MCF 10A (cell line): ENCODE measurements at places on chromosomes 11 and 22.

DNA sequence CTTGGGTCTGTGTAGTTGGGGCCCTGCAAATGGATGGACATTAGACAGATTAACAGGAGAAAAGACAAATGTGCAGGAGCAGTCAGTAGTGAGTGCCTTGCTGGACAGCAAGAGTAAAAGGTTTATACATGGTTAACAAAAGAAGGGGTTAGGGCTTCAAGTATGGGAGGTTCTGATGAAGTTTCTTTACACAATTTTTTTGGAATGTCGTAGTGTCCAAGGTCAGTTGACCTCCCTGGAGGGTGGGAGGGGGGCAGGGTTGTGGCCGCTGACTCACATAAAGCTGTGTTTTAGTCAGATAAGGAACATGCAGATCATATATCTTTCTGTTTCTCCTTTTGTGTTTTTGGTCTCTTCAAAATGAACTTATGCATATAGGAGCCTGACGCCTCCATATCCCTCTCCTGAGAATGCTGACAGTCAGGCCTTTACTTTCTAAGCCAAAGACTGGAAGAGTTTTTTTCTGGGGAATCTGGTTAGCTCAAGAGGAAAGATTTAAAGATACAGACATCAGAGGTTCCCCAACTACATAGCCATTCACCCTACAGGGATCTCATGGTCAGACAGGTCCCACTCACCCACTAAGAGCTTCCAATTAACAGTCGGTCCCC, 134.3 kb downstream of the NECTIN1 start:
- peak; percentile 24 for DNase-seq

DNA sequence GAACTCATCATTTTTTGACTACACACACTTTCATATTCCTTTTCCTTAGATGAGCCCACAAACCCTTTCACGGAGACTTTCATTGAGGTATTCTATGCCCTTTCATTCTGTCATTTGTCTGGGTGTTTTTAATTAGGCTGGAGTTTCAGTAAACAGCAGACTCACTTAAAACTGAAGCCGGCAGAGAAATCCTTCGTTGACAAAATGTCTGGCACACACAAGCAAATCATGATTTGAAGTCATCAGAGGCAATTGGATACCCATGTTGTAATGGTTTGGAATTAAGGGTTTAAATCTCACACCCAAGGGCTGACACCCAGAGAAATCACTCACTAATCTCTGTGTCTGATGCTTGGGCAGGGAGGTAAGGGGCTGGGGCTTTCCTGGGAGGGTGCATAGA, 127.1 kb downstream of the EHF start:
- DNase-seq: no peak

DNA sequence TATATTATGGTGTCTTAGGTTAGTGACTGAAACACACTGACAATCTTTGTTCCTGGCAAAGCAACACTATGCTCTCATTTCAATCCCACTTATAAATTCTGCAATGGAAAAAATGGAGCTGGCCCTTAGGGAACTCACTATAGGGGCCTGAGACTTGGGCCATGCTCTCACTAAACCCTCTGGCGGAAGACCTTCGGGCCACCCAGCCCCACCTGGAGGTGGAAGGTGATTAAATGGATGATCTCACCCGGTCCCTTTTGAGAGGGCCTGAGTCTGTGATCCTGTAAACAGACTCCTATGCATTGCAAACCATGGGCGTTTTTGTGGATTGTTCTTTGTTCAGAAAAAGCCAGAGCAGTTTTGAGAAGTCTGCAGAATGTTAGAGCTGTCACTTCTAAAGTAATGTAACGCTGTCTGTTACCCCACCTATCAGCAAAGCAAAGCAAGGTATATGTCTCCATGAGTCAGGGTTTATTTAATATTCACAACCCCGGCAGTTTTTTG, 17.0 kb upstream of the CDON start:
- DNase-seq: no peak

- DNase-seq: no peak
These were observed 20.3 kb downstream of the WNT11 start for GRCh38 chr11:76185931-76186401.

DNA sequence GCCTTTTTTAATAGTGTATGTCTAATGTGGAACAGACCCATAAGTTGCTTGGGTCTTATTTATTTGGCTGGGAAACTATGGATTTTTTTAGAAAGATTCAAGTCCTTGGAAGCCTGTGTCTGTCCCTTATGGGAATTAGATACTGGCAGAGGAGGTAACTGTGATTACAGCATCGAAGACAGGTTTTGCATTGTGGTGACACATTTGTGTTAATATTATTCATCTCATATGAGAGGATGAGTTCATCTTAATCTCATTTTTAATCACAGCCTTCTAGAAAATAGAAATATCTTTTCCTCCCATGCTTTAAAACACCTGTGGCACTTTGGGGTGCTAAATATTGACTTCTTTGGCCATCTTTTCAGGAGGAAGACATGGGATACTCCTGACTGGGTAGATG, 9.2 kb downstream of the TAB1 start:
- no peak for DNase-seq

DNA sequence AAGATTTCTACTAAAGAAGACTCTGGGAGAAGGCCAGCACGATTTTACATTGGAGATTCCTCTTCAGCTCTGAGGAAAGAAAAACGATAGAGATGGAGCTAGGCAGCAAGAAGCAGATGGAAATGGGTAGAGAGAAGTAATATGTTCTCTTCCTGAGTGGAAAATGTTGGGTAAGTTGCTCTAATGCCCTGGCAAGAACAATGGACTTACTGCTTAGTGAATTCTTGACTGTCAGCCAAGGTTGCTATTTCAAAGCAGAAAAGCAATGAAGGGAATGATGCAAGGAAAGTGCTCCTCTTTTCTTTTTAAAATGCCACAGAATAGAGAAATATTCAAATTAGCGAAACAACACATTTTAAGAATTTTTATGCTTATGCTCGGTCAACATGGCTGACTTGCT, 38.4 kb upstream of the CWF19L2 start:
- DNase-seq: peak; percentile 57

DNA sequence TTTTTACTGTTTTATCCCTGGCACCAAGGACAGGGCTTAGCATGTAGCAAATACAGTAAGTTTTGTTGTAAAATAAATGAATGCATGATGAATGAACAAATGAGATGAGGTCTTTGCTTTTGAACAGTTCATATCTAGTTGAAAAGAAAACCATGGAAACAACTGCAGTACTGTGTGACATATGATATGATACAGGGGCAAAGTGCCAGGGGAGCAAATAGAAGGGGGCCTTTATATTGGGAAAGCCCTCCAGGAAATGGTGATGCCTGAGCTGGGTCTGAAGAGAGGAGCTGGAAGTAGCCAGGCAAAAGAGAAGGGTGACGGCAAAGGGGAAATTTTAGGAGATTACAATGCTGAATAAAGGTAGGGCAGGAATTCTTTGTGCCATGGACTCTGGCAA, 63.8 kb upstream of the UCP3 start:
- no peak for DNase-seq

DNA sequence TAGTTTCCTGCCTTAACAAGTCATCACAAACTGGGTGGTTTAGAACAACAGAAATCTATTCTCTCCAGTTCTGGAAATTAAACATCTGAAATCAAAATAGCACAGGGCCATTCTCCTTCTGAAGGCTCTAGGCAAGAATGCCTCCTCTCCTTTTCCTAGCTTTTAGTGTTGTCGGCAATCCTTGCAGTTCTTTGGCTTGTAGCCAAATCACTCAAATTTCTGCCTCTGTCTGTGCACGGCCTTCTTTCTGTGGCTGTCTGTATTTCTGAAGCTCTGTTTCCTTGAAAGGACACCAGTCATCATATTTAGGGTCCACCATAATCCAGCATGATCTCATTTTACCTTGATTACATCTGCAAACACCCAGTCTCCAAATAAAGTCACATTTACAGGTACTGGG, 795.5 kb downstream of the METTL15 start:
- DNase-seq: no peak

GRCh38 chr11:9982796-9983579, 311.0 kb downstream of the SBF2 start:
- peak; percentile 80 for DNase-seq

DNA sequence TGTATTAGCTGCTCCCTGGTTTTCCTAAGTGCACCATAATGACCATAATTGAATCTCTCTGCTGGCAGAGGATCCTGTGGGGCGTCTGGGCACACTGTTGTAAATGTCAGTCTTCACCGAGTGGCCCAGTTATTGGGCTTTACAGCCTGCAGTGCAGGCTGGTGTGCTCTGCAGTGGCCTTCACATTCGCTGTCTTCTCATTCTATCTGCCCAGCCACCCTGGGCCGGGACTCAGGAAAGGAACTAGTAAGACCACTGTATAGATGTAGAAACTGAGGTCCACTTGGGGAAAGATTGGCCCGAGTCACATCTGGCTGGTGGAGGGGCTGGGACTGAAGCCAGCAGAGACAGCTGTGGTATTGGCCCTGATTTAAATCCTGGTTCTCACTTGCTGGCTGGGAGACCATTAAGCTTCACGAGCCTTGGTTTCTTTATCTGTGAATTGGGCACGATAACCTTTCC, 49.3 kb downstream of the TSPAN18 start:
- DNase-seq: no peak

DNA sequence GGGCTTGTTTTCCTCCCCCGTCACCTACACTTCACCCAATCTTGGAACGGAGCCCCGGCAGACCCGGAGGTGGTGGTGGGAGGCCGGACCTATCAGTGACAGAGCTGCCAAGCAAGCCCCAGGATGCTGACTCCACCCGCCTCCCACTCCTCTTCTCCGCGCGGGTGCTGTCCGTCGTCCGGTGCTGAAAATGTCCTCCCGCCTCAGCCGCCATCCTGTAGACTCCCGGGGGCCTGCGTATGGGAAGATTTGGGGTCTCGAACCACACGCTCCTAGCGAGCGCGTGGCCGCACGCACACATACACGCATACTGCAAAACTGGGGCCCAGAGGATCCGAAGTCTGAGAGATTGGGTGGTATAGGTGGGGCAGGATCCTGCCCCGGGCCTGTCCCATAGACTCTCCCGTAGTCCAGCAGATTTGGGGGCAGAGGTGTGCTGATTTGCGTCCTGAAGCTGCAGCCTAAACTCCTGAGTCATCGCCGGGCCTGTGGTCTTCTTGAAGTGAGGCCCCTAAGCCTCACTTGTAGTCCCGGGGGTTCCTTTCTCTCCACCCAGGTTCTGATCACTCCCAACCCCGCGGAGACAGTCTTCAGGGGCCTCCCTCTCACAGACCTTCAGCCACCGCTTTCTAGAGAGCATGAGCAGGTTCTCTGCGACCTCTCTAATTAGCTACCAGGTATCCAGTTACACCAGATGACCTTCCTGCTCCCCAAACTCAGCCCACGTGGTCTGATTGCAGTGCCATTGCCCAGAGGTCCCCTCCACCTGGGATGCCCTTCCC, 796 bp upstream of the YIF1A start:
- DNase-seq: no peak

DNA sequence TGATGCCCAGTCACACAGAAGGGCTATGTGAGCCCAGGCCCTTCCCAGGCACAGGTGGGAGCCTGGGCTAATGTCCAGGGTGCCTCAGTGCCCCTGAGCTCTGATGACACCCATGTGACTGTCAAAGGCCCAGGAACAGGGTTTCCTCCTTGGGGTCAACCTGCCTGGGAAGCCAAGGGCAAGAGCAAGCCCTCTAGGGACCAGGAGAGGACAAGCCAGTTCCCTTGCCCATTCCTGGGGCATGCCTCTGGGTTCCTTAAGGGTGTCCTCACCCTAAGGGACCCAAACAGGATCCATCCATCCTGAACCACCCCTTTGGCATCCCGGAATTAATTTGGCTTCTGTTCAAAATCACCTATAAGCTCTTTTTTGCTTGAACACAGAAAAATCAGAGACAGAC, 39.0 kb downstream of the PISD start:
- no peak for DNase-seq

DNA sequence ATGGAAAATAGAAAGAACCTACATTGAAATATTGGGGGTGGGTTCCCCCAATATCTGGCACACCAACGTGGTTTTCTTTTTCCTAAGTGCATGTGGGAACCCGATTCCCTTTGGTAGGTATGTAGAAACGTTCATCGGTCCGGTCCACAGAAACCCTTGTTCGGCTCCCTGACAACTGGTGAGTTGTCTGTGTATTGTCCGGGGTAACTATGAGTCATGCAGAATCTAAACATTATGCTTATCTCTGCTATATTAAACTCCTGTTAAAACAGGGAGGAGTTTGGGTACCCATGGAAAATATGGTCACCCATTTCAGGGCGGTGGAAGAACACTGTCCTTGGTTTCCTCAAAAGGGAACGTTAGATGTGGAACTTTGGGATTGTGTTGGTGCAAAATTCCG, 25.1 kb upstream of the ALDH3B2 start:
- peak; percentile 66 for DNase-seq

DNA sequence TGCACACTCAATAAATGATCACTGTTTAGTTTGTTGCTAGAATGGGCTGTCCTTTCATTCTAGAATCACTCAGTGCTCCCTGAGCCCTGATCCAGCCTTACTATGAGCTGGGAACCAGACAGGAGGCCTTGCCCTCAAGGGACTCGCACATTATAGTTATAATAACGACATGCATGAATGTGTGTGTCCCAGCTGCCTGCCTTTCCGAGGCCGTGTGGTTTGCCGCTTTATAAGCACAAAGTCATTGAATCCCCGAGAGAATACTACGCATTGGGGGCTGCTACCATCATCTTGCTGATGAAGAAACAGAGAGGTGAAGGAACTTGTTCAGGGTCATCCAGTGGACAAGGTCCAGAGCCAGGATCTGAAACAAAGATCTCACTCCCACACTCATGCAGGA, 75.7 kb downstream of the NFAM1 start:
- DNase-seq: no peak

GRCh38 chr11:121418625-121419114, 33.4 kb upstream of the SORL1 start:
- peak; percentile 33 for DNase-seq

GRCh38 chr11:1953489-1954266, 6.5 kb downstream of the MRPL23 start:
- no peak for DNase-seq

- DNase-seq: no peak
These were observed 1.1 kb downstream of the SYTL2 start for GRCh38 chr11:85809863-85810262.

- DNase-seq: no peak
These were observed 561.9 kb upstream of the ANO5 start for GRCh38 chr11:21630934-21631478.

GRCh38 chr11:17979770-17980371, 33.0 kb downstream of the SERGEF start:
- peak; percentile 48 for DNase-seq

GRCh38 chr11:78112582-78113275, 26.7 kb downstream of the ALG8 start:
- no peak for DNase-seq

DNA sequence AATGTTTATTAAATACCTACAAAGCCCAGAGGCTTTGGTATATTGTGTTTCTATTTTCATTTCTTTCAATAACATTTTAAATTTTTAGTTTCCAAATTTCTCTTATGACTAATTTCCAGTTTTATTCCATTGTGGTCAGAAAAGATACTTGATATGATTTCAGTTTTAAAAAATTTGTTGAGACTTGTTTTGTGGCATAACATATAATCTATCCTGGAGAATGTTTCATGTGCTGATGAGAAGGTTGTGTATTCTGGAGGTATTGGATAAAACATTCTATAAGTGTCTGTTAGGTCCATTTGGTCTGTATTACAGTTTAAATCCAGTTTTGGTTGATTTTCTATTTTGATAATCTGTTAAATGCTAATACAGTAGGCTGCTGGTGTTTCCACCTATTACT, 9.8 kb upstream of the RAG1 start:
- no peak for DNase-seq
